Activated naive CD8-positive, alpha-beta T cell treated with anti-CD3 and anti-CD28 coated beads, Interleukin-2, amount 10 ng/mL, durations not matched to agents 7 days and 5 days (primary cell): ENCODE measurements at places on chromosomes 12 and 14.

GRCh38 chr14:69312608-69313007 lies 52.6 kb downstream of the GALNT16 start:
- DNase-seq = peak; percentile 8

DNA sequence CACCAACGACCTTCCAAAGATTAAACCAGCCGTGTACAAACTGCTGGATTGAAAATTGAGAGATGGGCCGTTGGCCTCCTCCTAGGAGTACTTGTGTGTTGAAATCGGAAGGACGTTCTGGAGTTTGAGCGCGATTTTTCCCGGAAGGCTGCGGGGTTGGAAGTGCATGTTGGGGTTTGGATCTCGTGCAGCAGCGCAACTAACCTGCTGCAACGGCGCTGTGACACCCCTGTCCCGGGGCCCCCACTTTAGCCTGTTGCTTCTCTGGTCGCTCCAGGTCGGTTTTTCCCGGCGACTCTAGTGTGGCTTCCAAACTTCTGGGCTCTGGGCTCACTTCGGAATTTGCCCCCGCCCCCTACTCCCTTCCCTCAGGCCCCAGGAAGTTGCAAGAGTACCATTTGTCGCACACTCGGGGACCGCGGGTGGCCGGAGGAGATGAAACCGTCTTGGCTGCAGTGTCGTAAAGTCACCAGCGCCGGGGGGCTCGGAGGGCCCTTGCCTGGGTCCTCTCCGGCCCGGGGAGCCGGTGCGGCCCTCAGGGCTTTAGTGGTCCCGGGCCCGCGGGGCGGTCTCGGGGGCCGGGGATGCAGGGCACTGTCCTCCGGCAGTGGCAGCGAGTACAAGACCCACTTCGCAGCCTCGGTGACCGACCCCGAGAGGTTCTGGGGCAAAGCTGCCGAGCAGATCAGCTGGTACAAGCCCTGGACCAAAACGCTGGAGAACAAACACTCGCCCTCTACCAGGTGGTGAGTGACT lies at the start of gene ACSS3:
Gene ACSS3 (plus strand): TSS at position 394 of the 756 bp plus-strand sequence. CDS start 42 bp downstream, at position 436.
- no peak for DNase-seq

- DNase-seq = no peak
Observed at GRCh38 chr14:71595441-71595840, 336.8 kb upstream of the RGS6 start.

GRCh38 chr12:95549392-95550084 lies 1.7 kb downstream of the USP44 start:
- no peak for DNase-seq

DNA sequence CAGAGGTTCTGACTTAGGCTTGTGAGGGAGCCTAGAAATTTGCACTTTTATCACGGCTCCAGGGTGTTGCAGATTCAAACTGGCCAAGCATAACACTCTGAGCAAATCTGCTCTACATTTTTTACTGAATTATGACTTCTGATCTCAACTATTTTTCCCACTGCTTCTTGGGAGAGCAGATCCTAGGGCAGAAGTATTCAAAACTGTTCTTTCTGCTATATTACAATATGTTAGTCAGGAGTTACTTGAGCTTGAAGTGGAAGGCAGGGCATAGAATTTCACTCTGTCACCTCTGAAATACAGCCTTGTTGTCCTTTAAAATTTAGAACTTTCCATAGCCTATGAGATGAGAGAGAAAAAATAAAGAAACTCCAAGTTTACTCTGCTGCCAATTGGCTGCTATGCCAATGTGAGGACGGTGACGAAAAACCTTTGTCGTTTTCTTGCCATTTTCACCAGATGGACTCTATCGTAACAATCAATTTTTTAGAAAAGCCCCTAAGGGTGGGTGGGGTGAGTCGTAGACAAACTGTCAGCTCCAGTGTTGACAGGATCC lies 16.4 kb upstream of the KERA start:
- no peak for DNase-seq

GRCh38 chr12:94133964-94134795 lies 14.2 kb upstream of the PLXNC1 start:
- DNase-seq = no peak

- DNase-seq = no peak
Observed at GRCh38 chr14:64554556-64554955, 4.8 kb downstream of the PPP1R36 start.

DNA sequence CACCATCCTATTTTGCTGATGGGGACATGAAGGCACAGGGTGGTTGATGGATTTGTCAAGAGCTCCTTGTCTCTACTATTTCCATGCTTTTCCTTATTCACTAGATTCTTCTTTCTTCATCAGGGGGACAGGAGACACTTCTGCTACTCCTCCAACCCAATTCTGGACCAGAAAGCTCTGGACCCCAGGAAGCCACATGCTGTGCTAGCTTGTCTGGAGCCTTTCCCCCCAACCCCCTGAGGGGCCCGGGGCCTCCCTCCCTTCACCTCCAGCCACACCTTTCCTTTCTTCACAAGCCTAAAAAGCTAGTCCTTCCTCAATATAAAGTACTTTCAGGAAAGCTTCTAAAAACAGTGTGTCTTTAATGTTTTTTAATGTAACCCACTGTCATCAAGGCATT lies 75.1 kb upstream of the CAPRIN2 start:
- no peak for DNase-seq

- no peak for DNase-seq
Observed at GRCh38 chr12:76790564-76791552, 26.9 kb downstream of the ZDHHC17 start.

DNA sequence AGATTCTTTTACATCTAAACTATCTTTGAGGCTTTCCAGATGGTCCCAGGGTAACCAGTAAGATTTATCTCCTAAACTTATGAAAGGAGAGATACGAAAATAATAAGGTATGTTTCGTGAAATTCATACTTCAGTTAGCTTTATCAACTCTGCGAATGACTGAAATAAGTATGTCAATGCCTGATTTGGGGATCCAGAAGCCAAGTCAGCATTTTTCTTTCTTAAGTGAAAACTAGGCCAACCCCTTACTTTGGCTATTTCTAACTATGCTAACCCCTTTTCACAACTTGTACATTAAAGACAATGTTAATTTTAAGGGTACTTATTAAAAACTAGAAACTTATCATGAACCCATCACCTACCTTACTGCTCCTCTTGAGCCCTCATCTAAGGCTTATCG lies 26.9 kb upstream of the NID2 start:
- DNase-seq = no peak

- no peak for DNase-seq
Observed at GRCh38 chr12:3272958-3273357, 195.8 kb downstream of the TSPAN9 start.

GRCh38 chr12:30968211-30968610 lies 41.7 kb downstream of the TSPAN11 start:
- DNase-seq = no peak

GRCh38 chr12:109580684-109581333 lies 7.2 kb downstream of the MVK start:
- no peak for DNase-seq
